ENCODE measurements at places on chromosomes 6 and 20. TPM values are rescaled to one million over a fixed set of nuclear protein-coding genes. Genes with fewer than 3 reads are reported as not detected.

- DNase-seq = no peak
Measured at GRCh38 chr20:38831995-38832620, 26.6 kb downstream of the PPP1R16B start.

DNA sequence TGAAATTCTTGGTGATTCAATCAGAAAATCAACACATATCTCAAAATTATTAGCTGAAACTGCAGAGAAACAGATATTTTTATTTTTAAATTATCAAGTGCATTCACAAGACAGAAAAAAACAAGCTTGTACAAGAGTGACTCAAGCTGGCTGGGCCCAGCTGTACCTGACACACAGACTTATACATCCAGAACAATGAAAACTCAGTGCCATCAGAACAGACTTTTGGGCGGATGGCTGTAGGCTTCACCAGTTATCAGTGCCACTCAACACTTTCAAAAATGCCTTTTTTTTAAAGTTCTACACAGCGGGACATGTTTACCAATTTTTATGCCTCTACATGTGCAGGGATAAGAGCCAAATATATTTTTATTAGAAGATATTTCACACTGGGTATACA is 102.8 kb downstream of the MYB start:
- no peak for DNase-seq

DNA sequence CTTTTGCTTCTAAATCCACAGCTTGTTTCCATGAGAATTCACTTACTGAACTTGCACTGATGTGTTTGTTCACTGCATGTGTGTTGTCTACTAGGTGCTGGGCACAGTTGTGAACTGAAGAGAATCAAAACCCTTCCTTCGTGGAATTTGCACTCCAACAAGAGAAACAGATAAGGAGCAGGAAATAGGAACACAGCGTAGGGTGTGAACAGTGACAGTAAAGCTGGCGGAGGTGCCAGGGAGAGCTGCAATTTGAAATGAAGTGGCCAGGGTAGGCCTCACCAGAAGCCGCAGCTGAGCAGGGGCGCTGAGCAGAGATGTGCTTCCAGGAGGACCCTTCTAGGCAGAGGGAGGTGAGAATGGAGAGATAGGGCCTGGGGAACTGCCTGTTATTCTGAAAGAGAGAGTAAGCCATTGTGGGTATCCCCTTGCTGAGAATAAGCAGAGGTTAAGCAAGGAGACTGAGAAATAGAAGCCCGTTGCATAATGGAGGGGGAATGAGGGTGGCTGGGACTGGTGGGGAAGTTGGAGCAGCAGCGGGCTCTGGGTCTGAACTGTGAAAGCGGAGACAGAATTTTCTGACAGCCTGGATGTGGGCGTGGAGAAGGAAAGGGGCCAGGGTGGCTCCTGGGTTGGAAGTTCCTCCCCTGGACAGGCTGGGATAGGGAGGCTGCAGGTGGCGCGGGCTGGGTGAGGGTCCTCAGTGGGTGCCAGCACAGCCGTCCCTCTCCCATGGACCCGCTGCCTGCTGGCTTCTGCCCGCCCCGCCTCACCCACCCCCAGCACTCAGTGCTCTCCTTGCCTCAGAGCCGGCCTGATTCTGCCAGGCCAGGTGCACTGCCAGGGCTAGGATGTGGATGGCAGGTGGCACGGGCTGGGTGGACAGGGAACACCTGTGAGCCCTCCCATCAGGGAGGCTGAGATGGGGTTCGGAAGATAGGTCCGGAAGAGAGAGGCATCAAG is 114.7 kb upstream of the AFDN start:
- no peak for DNase-seq

Gene LKAAEAR1
- 0.23 TPM for total RNA-seq

- no peak for DNase-seq
Measured at GRCh38 chr20:54626126-54626525, 150.7 kb downstream of the DOK5 start.

Gene CD40
- total RNA-seq = 2.7 TPM

Data from activated CD4-positive, alpha-beta T cell treated with anti-CD3 and anti-CD28 coated beads, Interleukin-2, amount 10 ng/mL, durations not matched to agents 24 days and 14 days (primary cell).